ENCODE measurements at places on chromosomes 11 and 22.

GRCh38 chr22:38862375-38863329 is 9.4 kb downstream of the CBX6 start:
- peak; percentile 70 for DNase-seq

- DNase-seq = no peak
Observed at GRCh38 chr22:35656284-35656752, 8.1 kb downstream of the APOL6 start.

DNA sequence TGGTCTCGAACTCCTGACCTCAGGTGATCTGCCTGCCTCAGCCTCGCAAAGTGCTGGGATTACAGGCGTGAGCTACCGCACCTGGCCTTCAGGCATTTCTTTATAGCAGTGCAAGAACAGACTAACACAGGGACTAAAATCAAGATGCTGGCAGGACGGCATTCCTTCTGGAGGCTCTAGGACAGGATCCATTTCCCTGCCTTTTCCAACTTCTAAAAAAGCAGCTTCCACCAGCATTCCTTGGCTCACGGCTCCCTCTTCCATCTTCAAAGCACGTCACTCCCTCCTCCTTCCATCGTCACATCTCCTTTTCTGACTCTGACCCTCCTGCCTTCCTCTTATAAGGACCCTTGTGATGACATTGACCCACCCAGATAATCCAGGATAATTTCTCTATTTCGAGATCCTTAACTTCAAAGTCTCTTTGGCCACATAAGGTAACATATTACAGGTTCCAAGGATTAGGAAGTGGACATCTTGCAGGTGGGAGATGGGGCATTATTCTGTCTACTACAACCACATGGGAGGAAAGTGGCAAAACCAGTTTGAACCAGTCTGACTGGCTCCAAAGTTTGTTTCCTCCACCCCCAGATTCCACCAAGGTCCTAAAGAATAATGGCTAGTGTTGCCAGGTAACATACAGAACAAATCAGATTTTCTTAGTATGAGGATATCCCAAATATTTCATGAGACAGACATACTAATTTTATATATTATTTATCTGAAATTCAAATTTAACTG is 172.5 kb downstream of the MN1 start:
- no peak for DNase-seq

DNA sequence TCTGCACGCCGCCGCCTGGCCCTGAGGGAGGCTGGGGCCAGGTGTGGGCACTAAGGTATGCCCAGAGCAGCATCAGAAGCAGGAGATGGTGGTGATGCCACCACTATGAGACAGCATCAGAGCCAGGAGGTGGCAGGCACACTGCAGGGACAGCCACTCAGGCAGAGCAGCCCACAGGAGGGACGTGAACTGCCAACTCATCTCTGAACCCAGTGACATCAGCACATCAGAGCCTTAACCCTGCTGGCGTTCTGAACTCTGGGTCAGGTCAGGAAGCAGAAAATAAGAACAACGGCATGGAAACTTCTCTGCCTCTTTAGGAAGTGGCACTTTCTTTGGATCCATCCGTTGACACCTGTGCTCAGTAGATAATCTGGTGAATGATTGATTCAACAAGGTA is 14.7 kb upstream of the IFT27 start:
- no peak for DNase-seq

DNA sequence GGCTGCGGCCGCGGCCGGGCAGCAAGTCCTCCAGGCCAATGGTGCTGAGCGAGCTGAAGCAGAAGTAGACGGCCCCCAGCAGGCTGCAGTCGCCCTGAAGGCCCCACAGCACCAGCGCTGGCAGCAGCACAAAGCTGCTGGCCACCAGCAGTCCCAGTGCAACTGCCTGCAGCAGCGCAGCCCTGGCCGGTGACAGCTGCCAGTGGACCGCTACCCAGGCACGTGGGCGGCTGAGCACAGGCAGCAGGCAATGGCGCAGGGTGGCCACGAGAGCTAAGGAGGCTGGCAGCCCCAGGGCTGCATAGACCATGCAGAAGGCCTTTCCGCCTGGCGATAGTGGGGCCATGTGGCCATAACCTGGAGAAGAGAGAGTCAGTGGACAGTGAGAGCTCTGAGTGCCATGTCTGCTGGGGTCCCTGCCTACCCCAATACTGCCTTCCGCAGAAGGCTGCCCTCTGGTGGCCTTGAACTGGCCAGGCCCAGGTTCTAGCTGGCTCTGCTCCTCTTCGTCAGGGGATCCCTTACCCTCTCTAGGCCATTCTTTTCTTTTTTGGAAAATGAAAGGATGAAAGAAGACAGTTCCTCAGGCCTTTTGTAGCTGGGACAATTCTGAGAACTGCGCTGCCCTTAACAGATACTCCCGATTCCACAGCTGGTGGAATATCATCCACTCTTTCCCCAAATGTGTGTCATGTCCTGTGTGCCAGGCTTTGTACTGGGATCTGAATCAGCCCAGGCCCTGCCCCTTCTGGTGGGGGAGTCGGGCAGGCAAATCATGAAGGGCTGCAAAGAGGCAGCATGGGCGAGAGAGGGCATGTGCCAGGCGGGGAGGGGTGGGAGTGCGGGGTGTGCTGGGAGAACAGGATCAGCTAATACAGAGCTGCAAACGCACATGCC is 1.8 kb downstream of the KCNK7 start:
- peak; percentile 63 for DNase-seq

DNA sequence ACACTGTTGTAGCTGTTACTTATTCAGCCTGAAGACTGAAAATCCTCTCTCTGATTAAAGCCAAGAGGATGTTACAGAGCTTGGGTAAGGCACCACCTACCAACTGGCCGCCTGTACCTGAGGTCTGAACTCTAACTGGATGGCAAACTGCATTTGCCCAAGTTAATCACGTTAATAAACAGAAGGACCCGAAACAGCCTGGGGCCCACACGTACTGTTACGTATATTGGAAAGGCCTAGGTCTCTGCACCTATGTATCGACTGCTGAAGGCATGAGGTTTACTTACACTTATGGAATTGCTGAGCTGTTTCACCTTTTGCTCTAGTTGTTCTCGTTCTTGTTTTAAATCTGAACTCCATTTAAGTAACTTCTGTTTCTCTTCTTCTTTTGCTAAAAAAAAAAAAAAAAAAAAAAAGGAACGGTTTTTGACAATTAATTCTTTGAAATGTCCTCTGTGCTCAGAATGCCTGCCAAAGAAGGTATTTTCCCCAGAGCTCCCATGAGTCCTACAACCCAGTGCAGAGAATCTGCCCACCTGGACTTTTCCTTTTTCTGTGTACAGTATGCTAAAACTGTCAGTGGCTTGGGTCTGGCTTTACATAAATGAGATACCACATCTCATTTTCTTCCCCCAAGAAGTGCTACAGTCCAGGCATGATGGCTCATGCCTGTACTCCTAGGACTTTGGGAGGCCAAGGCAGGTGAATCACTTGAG is 13.1 kb downstream of the LARGE2 start:
- no peak for DNase-seq
